ENCODE measurements at places on chromosomes 6 and 20.

GRCh38 chr20:60060593-60060992 is 102.4 kb downstream of the CDH26 start:
- no peak for DNase-seq

DNA sequence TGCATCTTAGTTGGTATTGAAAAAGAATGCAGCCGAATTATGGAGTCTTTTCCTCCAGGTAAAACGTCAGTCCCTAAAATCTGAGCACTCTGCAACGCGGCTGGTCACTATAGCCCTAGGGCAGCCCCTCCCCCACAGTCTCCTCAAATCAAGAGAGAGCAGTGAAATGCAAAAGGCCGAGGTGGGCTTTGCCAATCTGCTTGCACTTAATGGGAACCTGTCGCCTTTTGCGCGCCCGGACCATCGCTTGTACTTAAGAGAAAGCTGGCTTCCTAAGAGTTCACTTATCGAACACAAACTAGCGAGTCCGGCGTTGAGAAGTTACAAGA is 447 bp downstream of the MCM3 start:
- DNase-seq = no peak

GRCh38 chr6:67608099-67608749 is 1026.9 kb upstream of the ADGRB3 start:
- no peak for DNase-seq

- no peak for DNase-seq
These were observed 2.2 kb upstream of the CCDC167 start for GRCh38 chr6:37501632-37502491.

- DNase-seq = no peak
These were observed 216.2 kb downstream of the RFPL4B start for GRCh38 chr6:112563368-112563767.
